ENCODE measurements at places on chromosomes 1 and 21.

- DNase-seq: peak; percentile 70
Measured at GRCh38 chr1:21490774-21491487, 18.3 kb upstream of the ALPL start.

DNA sequence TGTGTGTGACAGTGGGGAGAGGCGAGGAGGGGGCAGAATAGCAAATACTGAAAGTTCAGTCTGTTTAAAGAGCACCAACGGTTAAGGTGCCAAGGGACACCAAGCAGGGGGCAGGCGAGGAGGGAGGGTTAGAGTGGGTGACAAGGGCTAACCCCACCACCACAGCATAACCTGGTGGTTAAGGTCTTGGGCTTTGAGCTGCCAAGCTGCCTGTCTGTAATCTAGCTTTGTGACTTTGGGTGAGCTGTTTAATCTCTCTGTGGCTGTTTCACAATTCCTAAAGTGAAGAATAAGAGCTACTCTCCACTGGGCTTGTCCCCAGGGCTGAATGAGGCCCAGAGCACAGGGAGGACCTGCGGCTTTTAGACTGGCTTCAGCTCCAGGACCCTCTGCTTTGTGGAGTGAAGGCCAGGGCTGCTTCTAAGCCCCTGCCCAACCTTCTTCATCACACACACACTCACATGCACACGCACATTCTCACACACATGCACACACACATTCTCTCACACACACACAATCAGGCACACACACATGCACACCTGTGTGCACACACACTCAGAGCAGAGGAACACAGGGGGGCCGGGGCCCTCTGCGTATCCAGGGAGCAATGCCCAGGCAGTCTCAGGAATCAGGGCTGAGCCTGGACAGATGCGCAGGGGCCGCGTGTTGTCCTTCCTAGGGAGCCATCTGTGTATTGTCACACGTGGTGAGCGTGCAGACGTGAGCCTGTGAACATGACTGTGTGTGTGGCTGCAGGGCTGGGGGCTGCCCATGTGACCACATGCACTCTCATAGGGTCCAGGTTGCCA, 101.6 kb upstream of the TARDBP start:
- DNase-seq: no peak

GRCh38 chr21:46264046-46264689, 21.2 kb downstream of the MCM3AP start:
- DNase-seq: no peak

DNA sequence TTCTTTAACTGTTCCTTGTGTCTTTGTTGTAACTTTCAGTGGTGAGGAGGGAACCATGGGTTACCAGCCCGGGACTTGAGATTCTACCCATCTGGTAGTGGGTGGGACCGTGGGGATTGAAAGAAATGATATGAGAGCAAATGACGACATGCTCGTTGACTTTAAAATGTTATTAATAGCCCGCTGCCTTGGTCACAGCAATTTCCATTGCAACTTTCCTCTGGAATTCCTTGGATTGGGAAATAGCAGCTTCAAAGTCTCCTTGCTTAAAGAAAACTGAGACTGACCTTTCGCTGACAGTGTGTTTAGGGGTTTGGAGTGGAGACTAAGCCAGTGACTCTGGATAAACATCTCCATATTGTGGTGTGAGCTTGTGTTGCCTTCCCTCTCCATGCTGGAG, 44.2 kb upstream of the MARK1 start:
- DNase-seq: no peak

DNA sequence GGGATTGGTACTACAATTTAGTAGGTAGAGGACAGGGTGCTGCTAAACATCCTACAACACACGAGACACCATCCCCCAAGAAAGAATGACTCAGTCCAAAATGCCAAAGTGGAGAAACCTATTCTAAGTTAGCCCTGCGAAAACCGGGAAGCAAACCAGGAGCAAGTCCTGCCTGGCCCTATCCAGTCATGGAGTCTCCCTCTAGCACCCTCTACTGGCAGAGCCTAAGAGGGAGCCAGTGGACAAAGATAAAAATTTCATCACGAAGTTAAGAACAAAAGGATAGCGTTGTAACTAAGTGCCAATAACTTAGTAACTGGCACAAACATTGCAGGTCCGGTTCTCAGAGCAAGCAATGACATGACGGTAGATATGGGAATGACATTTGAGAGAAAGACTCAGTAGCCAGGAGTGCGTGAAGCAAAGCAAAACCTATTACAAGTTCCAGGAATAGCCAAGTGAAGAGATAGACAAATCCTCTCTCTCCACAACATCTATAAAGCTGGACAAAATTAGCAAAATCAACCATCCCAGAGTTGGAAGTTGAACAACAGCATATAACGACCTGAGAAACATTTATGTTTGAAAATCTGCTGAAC, 383.5 kb downstream of the OMA1 start:
- DNase-seq: peak; percentile 16

GRCh38 chr21:44526096-44526997, 13.6 kb downstream of the KRTAP10-1 start:
- no peak for DNase-seq

- DNase-seq: no peak
Measured at GRCh38 chr1:77143529-77144121, 75.6 kb downstream of the PIGK start.

DNA sequence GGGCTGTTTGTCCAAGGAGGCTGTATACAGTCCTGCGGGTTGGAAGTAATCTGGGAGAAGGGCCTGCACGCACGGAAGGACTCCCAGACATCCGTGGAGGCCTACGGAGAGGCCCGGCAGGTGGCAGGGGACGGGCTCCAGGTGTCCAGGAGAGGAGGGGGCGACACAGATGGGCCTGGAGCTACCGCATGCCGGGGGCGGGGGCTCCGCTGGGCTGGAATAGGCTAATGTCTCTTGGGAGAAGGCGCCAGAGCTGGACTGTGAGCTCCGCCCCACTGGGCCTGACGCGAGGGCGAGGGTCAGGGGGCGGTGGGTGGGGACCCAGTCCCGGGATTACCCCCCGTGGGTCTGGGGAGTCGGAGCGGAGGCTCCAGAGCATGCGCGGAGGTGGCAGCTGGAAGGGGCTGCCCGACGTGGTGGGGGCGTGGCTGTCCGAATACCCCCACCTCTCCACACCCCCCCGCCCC, 659 bp downstream of the AGO1 start:
- peak; percentile 95 for DNase-seq

GRCh38 chr1:14296795-14297194, 301.7 kb upstream of the KAZN start:
- no peak for DNase-seq

DNA sequence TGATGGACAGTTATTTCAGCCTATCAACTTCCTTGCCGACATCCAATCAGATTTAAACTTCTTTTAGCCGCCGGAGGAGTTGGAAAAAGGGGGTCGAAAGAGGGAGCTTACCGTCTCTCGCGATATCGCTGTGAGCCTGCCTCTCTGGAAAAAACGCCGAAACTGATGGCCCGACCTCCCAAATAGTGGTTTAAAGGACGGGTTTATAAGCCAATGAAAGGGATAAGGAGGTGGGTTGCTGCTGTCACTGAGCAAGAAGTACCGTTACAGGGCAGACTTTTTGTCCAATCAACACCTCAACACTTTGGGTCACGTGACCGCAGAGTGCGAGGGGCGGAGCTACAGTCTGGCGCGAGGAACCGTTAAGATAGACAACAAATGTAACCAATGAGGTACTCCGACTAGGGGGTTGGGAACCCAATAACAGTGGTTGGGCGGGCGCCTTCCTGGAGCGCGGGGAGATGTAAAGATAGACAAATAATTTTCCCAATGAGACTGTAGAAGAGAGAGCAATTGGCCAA, at the start of gene RBM15:
Gene RBM15, plus strand, starts transcription at position 492 of the 521 bp plus-strand sequence. Its CDS starts 29 bp downstream, at position 521.
- DNase-seq: peak; percentile 95

- DNase-seq: peak; percentile 18
Measured at GRCh38 chr1:228094432-228095016, 8.6 kb downstream of the C1orf35 start.

- DNase-seq: no peak
Measured at GRCh38 chr1:241924080-241924808, 33.3 kb upstream of the BECN2 start.

GRCh38 chr1:204366759-204367158, 7.0 kb upstream of the PLEKHA6 start:
- DNase-seq: peak; percentile 85

- DNase-seq: peak; percentile 98
Measured at GRCh38 chr1:36178471-36179219, 22.7 kb downstream of the MAP7D1 start.

GRCh38 chr21:42286416-42286815, 28.8 kb downstream of the TFF3 start:
- no peak for DNase-seq

DNA sequence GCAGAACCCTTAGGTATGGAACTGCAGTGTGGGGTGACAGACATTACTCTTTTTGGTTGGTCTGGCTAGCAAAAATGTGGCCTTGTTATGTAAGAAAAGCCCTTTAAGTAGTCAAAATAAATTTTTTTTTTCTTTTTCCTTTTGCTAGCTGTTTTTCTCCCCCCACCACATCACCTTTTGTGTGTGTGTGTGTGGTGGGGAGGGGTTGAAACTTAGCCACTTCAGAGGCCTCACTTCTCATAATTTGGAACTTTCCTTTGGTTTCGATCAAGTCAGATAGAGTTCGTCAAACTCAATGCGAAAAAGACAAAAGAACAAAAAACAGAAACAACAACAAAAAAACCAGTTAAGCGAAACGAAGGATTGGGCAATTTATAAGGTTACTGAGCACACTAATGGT, 1.9 kb upstream of the PRMT2 start:
- no peak for DNase-seq

GRCh38 chr1:51850420-51851223, 27.9 kb downstream of the NRDC start:
- no peak for DNase-seq

DNA sequence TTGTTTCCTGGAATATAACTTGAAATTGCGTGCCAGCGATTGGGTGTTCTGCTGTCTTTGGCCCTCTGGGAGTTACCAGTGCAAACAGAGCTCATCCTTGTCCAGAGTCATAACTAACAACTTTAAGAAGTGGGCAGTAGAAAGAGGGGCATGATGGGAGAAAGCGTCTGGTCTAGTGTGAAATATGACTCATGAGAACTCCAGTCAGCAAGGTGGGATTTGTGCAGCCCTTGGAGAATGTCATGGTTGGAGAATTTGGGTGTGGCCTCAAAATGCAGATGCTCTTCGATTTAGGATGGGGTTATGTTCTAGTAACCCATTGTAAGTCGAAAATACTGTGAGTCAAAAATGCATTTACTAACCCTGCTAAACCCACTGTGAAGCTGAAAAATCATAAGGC, 12.9 kb downstream of the ATP1B1 start:
- no peak for DNase-seq

DNA sequence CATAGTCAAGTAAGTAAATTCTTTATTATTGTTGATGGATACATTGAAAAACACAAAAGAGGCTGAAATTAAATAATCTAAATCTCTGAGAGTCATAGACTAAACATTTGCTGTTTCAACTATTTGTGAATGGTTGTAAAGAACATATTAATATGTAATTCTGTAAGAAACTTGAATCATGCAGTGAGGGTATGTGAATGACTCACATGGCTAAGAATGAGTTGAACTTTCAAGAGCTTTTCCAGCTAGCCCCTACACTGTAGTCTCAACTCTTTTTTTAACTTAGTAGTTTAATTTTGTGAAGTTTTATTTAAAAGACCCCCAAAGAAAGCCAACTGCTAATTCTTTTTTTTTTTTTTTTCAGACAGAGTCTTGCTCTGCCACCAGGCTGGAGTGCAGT, 588.1 kb downstream of the DPYD start:
- no peak for DNase-seq

- peak; percentile 64 for DNase-seq
Measured at GRCh38 chr1:29256394-29256793, 20.1 kb downstream of the PTPRU start.

DNA sequence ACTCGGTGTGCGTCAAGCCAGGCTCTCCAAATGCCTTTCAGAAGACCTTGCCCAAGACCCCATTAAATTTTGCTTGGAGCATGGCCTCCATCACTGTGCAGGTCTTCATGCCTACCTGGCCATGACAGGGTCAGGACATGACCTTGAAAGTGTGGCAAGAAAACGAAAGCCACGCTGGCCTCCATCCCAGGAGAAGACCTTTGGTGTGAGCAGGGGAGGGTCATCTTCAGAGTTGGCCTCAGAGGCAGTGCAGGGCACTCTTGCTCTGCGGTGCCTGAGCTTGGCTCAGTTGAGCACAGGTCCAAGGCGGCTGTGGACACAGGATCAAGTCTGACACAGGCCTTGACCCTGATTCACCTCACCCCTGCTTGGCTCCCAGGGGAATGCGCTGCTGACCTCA, 181.4 kb upstream of the TMEM51 start:
- DNase-seq: no peak

DNA sequence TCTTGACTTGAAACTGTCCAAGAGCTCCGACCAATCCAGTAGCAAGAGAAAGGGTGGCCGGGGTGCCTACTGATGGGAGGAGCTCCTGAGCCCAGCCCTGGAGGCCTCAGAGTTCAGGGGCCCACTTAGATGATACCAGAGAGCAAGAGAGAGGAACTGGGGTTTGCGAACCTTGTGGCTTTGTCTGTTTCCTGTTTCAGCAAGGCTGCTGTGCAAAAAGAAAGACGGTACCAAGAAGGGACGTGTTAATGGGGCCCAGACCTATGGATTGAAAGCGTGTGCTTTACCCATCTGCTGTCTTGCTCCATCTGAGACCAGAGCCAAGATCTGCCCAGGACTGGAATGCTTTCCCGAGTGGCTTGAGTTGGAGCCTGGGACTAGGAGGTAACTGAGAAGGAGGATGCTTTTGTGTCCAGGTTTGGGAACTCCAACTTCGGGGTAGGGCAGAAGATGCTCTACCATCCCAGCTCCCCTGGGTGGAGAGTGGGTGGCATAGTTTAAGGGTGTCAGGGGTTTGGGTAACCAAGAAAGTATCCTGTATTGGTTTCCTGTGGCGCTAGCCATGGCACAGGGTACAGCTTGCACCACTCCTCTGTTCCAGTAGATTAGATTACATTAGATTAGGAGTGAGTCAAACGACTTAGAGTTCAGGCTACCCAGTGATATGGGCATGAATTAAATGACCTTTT, at the start of gene TRAF3IP3:
Gene TRAF3IP3, plus strand, starts transcription at position 128 of the 689 bp plus-strand sequence. CDS start 3,987 bp downstream, outside the sequence.
- no peak for DNase-seq

- DNase-seq: no peak
Measured at GRCh38 chr1:163933437-163933836, 611.7 kb downstream of the NUF2 start.

DNA sequence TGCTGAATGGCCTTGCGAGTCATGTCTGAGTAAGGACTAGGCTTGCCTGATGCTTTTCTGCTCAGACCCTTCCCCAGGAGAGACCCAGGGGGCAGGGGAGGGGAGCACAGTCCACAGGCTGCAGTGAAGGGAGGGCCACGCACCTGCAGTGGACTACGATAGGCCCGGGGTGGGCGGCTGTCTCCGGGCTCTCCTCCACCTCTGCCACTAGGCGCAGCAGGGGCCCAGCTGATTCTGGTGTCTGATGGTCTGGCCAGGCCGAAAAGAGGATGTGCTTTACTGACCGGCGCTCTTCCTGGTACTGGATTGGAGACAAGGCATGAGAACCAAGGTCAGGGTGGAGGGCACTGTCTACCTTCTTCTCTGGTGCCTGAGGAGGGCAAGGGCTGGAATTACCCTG, 7.9 kb upstream of the ARL8A start:
- peak; percentile 60 for DNase-seq

- DNase-seq: no peak
Measured at GRCh38 chr1:5632814-5633213, 359.4 kb downstream of the NPHP4 start.

GRCh38 chr1:67715819-67716218, 30.8 kb downstream of the GADD45A start:
- DNase-seq: no peak

Data from H7 (cell line).